ENCODE measurements at places on chromosomes 2 and 18.

GRCh38 chr18:71942433-71942832 lies 601.7 kb downstream of the CBLN2 start:
- DNase-seq = no peak

DNA sequence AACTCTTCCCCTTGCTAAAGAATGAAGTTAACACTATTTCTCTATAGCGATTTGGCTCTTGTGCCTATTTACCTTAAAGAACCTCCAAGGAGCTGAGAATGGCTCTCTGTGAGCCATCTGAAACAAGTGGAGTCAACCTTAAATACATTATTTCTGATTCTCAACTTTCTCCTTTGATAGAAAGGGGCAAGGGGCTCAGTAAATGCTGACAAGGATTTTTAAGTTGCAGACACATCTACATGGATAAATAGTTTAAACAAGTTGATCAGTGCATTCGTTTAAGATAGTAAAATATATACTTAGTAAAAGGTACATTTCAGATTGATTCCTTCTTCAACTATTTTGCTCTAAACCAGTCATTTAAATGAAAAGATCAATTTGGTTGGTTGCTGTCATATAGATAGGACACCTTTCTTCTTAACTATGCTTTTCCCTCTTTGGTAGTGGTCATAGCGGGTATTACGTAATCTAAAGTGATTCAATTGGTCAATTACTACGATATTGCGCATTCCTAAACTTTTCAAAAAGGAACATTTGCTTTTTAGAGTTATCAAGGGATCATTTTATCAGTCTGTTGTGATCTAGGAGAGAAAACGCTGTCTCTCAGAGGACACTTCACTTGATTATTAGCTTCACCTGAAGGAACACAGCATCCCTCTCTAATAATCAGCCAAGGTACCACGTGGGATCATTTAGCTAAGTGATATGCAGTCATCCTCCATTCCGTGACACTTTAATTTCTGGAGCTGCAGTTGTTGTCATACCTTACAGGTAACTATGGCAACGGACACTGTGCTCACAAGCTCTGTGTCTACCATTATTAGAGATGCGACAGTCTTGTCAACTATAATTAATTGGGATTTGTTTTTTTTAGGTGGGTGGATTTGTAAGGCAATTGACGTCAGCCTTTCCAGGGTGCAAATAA lies 50.9 kb upstream of the KCNE4 start:
- no peak for DNase-seq

DNA sequence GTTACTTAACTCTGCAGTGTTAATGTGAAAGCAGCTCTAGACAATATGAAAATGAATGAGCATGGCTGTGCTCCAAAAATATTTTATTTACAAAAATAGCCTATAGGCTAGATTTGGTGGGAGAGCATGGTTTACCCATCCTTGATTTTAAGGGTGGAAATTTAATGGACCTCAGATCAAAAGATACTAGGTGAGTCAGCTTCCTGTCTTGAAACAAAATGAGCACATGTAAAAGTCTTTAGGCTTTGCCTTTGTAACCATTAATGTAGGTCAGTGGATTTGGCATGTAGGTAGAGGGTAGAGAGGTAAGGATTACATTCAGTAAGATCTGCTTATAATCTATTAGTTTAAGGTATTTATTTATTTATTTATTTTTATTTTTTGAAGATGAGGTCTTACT lies 72.7 kb downstream of the GREB1L start:
- no peak for DNase-seq

DNA sequence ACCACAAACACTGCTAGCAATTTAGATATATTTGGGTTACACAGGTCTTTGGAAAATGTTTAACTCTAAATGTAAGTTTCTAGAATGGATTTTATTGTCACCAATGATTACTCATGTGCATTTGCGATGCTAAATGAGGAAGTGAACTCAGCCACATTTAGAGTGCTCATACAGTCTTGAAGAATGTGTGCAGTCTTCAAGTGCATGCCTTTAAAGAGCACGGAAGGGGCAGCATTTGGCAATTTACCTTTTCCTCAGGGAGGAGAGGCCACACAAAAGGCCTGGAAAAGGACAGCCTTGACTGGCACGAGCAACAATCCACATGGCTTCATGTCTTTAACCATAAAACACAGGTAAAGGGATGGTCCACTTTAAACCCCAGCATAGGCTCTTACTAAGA lies 78.5 kb upstream of the STK17B start:
- no peak for DNase-seq

GRCh38 chr2:232300894-232301387 lies 77.6 kb upstream of the ALPP start:
- DNase-seq = no peak

DNA sequence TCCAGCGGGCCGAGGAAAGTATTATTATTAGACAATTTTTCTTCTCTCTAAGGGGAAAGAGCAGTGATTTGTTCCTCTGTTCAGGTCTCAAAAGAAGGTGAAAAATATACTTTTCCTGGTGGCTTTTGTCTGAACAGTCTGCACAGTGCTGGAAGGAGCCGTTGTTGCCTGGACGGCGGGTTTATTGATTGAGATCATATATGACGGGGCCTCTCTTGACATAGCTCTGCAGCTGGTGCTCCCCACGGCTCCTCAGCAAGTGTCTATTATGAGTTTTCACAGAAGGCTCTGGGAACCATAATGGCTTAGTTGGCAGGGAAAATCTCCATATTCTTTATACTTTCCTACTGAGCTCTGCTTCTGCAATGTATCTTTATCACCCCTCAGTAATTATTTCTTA lies 42.9 kb downstream of the FSHR start:
- DNase-seq = no peak

GRCh38 chr2:94956797-94957391 lies 68.6 kb upstream of the MAL start:
- DNase-seq = peak; percentile 37

- DNase-seq = no peak
Measured at GRCh38 chr2:109304242-109304641, 175.2 kb downstream of the SH3RF3 start.

DNA sequence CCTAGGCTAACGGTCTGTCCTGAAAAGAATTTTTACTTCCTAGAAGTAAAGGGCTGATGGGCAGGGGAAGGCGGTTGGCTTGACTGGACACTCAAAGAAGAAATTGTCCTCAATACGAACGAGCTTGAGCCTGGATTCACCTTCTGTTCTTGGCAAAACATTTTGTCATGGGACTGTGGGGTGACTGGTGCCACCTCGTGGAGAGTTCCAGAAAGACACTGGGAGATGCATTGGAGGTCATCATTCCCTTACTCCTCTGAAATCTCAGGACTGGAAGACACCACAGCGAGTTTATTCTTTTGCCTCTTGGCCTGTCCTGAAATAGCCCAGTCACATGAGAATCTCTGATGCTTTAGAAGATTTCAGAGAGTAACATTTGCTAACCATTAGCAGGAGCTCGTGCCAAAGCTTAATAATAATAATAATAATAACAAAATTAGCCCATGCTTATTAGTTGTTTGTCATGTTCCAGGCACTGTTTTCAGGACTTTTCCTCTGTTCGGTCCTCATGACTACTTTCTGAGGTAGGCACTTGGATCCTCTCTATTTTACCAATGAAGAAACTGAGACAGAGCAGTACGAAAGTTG lies 44.5 kb downstream of the TMEM182 start:
- peak; percentile 27 for DNase-seq

GRCh38 chr2:127953128-127953718 lies 67.5 kb upstream of the AMMECR1L start:
- DNase-seq = no peak

- DNase-seq = no peak
Measured at GRCh38 chr2:218342837-218343236, 13.8 kb upstream of the CATIP start.

DNA sequence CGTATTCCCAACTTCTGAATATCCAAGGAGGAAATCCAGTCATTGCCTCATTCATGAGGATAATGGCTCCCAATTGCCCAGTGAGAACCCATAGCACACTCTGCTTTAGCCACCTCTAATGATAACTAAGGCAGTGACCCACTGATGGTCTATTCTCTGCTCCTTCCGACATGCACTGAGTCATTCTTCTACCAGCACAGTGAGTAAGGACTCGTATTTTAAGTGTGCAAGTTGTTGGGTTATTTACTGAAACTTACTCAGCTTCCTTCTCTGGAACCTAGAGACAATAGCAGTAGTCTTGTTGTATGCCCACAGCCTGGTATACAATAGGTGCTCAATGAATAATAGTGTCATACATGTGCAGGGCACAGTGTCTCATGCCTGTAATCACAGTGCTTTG lies 81.1 kb upstream of the ZNF397 start:
- DNase-seq = no peak

- no peak for DNase-seq
Measured at GRCh38 chr2:37037771-37038170, 46.4 kb downstream of the HEATR5B start.

- DNase-seq = no peak
Measured at GRCh38 chr2:109098921-109099273, 30.1 kb upstream of the SH3RF3 start.

GRCh38 chr18:58666176-58666575 lies 5.1 kb upstream of the MALT1 start:
- no peak for DNase-seq

All from CD4-positive, alpha-beta T cell treated with Interleukin-12 subunit alpha and Interleukin-12 subunit beta, for 1 hour (primary cell).